Endothelial cell (in vitro differentiated cells): ENCODE measurements at places on chromosomes 11 and 22.

DNA sequence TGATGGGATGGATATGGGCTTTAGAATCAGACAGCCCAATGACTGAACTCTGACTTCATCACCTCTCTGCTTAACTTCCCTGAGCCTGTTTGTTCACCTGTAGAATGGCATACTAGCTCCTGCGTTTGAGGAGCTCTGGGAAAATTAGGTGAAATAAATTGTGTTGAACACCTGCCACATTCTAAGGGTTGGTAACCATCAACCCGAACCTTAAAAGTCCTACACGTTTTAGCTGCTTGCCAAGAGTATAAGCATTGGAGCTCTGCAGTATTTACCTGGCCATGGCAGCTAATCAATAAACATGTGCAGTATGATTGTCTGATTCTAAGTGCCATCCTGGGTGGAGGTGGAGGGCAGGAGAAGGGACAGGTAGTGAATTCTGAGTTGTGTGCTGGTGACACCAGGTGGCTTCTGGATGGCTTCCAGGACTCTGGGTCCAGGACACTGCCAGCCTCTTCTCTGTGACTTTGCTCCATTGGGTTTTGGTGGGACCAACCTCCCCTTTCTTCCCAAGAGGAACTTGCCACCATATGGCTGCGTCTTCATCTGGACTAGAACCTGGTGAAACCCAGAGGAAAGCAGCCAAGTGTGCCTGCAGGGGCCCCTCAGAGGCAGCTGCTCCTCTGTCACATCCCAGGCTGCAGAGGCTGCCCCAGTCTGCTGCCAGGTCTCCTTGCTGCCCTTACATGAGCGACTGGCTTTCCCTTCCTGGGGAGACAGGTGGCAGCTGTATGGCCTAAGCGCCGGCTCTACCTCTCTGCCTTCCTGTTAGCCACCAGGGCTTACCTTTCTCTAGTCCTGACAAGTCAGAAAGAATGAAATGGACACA is 85.6 kb downstream of the CACNG2 start:
- no peak for DNase-seq

GRCh38 chr11:45739866-45740265 is 65.1 kb upstream of the SLC35C1 start:
- no peak for DNase-seq

DNA sequence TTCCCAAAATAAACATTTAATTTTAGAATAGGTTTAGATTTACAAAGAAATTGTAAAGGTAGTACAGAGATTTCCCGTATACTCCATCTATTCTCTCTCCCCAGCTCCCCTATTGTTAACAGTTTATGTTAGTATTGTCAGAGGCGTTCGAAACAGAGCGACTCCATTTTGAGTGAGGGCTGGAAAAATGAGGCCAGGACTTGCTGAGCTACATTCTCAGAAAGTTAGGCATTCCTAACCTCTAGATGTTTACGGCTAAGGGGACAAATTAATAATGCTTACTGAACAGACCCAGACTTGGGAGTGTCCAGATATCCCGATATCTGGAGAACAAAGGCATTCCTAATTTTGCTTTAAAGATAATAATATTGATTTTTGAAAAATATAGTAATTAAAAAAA is 12.4 kb upstream of the NUP160 start:
- DNase-seq: no peak

DNA sequence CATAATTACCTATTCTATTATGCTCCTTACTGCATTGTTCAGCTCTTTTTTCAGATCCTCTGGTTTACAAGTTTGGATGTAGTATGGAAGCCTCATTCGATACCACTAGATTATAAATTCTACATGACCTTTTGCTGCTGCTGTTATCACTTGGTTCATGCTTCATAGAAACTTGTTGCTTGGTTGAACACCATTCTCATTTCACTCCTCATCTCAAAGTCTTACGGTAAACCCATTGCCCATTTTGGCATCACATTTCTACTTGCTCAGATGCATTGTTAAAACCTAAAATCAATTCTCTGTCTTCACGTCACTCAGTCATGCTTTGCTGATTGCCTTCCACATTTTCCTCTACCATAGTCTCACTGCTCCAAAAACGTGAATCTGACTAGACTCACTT is 155.5 kb upstream of the DDI1 start:
- DNase-seq: no peak

DNA sequence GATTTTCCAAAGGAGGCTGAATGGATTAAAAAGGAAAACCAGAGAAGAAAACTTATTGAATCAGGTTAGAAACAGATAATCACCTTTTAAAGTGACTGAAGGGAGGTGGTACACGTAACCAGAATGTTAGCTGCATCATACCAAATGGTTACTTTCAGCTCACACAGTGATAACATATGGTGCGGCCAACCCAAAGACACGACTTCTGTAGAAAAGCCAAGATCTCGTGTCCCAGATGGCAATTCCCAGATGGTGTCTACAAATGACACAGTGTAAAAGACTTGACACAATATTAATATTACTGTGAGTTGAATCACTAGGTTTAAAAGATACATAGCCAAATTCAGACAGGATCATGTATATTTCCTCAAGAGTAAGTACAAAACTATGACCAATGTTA is 5.2 kb downstream of the PPP2R1B start:
- no peak for DNase-seq

DNA sequence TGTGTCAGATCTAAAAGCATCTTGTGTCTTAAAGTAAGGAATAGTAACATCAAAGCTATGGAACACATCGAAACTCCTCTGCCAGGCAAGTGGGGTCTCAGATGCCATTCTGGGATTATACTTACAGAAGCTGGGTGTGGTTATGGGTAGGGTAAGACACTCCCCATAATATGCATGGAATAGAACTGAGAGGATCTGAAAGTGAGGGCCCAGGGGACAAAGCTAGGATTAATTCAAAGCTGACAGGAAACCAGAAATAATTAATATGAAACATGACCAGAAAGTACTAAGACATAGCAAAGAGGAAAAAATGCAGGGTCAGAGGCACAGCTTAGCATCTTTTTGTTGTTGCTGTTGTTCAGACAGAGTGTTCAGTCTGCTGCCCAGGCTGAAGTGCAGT is 40.2 kb upstream of the EED start:
- DNase-seq: no peak

DNA sequence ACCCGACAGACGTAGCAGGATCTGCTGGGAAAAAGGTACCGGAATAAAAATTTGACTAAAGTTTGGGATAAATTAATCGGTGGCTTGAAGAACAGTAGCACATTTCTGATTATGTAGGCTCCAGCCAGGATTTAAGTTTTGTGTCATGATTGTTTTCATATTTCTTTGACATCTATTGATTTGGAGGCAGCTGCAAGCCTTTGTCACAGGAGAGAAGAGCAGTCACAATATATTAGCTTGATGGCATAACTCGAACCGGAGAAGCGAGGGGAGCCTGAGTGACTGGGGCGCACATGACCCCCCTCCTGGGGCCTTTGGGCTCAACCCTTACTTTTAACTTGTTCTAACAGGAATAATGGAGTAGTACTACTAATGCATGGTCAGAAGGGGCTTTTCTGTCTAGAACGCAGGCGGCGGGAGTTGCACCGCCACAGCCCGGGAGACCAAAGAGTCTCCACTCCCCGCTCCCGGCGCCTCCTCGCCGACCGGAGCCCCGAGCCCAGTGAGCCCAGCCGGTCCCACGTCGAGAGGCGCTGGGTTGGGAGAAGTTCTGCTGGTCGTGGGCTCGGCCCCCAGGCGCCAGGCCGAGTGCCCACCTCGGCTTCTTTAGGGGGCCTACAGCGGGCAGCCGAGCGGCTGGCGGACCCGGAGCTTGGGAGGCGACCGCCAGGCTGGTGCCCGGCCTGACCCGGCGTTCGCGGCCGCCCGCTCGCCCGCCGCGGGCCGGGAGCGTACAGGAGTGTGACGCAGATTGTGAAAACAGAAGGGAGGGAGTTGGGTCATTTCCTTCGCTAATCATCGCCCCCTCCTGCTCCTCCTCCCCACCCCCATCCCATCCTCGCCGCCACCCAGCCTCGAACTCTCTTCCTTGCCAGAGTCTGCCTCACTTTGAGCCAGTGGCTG is 15.7 kb upstream of the PAX6 start:
- DNase-seq: peak; percentile 24

GRCh38 chr11:27064086-27064485 is 23.5 kb downstream of the BBOX1 start:
- DNase-seq: no peak

- DNase-seq: peak; percentile 83
These were observed 36.0 kb upstream of the CSNK1E start for GRCh38 chr22:38353142-38353629.

- DNase-seq: no peak
These were observed 13.8 kb downstream of the JAML start for GRCh38 chr11:118211006-118211405.

- peak; percentile 44 for DNase-seq
These were observed 20.3 kb upstream of the WNT7B start for GRCh38 chr22:45997077-45997776.

DNA sequence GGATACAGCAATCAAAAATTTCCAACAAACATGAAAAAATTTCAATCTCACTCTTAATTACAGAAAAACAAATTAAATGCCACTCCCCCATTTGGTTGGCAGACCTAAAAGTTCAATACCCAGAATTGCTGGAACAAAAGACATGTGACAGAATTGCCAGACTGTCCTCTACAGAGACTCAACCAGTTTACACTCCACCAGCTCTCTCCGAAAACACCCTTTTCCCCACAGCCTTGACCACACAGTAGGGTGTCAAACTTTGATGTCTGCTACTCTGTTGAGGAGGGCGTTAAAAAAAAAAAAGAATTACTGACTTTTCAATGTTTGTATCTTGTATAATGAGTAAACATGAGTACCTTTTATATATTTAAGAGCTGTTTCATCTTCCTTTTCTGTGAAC is 44.7 kb upstream of the YPEL1 start:
- no peak for DNase-seq

GRCh38 chr22:47225931-47226633 is 463.6 kb downstream of the TBC1D22A start:
- no peak for DNase-seq

DNA sequence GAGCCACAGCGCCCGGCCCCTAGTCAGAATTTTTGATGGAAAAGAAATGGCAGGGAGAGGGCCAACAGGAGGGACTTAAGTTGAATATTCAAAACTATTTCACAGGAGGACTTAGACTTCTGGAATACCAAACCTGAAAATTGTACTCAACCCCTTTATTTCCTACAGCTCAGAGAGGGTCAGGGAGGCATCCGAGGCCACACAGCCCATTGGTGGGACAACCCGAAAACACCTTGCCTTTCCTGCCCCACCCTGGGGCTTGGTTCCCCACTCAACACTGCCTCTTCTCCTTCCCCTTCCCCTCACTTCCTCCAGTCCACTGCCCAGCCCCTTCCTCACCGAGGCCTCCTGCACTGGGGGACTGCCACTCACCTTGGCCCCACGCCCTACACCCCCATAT is 1.4 kb downstream of the NAALADL1 start:
- no peak for DNase-seq

DNA sequence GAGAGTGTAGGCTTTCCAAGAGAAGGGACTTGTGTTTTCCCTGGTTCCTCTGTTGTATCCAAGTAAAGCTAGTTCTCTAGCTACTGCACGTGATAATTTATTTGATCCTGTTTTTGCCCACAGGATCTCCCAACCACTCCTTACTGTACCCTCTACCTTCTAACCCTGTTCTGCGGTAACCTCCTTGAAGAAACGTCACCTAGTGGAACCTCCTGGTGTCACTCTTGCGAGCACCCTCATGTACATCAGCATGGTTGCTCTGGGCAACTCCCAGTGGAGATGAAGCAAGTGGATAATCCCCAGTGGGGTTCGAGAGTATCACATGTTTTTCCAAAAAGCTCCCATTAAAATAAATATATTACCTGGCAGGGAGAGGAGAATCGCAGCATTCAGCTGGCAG is 108.9 kb upstream of the CLMP start:
- DNase-seq: no peak

DNA sequence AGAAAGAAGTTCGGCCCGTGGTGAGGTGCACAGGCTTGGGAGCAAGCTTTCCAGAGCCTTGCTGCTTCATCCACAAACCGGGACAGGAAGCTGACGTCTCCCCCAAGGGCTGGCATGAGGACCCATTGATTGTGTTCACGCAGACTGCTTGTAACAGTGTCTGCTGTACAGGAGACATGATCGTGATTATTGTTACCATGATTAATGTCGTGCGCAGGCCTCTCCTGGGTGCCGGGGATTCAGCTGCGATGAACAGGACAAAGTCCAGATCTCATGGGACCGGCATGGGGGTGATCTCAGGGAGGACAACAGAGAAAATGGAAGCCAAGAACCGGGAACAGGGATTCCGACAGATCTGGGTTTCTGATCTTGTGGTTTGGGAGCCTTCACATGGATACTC is 219.9 kb downstream of the BRD1 start:
- DNase-seq: no peak

DNA sequence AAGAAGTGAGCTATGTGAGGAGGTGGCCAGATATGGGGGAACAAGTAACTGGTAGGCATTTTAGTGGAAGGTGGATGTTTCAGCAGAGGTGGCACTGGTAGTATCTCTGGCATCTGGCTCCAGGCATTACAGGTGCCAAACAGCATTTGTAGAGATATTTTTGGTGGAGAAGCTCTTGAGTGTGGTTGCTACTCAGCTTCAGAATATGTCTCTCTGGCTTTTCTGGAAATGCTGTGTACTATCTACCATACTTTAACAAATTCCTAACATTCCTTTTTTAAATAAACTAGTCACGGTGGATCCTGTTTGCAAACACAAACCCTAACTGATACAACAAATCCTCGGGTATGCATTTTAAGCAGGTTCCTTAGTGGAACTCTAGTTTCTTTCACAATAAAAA is 128.0 kb downstream of the BARX2 start:
- no peak for DNase-seq

DNA sequence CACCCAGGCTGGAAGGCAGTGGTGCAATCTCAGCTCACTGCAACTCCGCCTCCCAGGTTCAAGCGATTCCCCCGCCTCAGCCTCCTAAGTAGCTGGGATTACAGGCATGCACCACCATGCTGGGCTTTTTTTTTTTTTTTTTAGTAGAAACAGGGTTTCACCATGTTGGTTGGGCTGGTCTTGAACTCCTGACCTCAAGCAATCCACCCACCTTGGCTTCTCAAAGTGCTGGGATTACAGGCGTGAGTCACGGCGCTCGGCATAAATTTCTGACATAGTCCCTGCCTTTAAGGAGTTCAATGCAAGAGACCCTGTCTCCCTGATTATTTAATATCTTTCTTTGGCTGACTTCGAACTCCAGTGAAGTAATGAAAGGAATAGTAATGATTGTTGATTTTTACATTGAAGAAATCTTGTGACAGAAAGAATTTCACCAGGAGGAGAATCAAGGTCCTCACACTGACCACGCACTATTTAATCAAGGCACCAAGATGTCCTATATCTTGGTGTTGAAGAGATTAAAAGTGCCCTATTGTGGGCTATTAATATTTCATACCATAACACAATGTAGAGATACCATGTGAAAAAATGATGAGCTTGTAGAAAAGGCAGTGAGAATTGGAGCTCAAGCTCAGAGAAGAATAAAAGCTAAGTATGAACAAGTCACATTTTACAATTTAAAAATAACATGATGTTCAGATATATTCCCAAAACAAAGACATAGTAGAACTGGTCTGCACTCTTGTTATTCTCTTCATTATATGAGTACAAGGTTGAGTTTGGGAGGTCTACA is 71.6 kb upstream of the BLID start:
- DNase-seq: no peak
